ENCODE measurements at places on chromosomes 3 and 15. TPM values are rescaled to one million over a fixed set of nuclear protein-coding genes. Genes with fewer than 3 reads are reported as not detected.

CAPN7 gene
- total RNA-seq = 37.0 TPM

VIPR1 gene
- 1.4 TPM for total RNA-seq

EPHA6 gene
- 0.13 TPM for total RNA-seq

SMCO1 gene
- total RNA-seq = not detected

CHRNA7 gene
- total RNA-seq = 5.3 TPM

Measured in aortic smooth muscle cell (primary cell).